ENCODE measurements at places on chromosomes 5 and 9. TPM values are rescaled to one million over a fixed set of nuclear protein-coding genes. Genes with fewer than 3 reads are reported as not detected.

Gene PPP3R2
- total RNA-seq = not detected

Gene ANKDD1B
- not detected for total RNA-seq

Gene SHISAL2B
- total RNA-seq = not detected

Gene SLC6A3
- total RNA-seq = not detected

Gene ZBTB6
- total RNA-seq = 6.3 TPM

Gene PCDHGC4
- total RNA-seq = 0.58 TPM

Gene GRXCR2
- total RNA-seq = not detected

Gene GFI1B
- not detected for total RNA-seq

Gene LTC4S
- total RNA-seq = 0.89 TPM

Gene FOXD4
- total RNA-seq = not detected

Gene SEMA5A
- 5.8 TPM for total RNA-seq

Gene DELE1
- total RNA-seq = 34.9 TPM

Gene COL23A1
- total RNA-seq = not detected

Gene ENTPD8
- total RNA-seq = 0.86 TPM
